ENCODE measurements at places on chromosomes 7 and 10. TPM values are rescaled to one million over a fixed set of nuclear protein-coding genes. Genes with fewer than 3 reads are reported as not detected.

GRCh38 chr10:22111260-22111659 lies 106.6 kb downstream of the EBLN1 start:
- DNase-seq: no peak

GRCh38 chr10:97633921-97634320 lies 621 bp upstream of the MORN4 start:
- DNase-seq: no peak

EPHA1 gene
- 3.9 TPM for total RNA-seq

PNLIPRP3 gene
- not detected for total RNA-seq

DNA sequence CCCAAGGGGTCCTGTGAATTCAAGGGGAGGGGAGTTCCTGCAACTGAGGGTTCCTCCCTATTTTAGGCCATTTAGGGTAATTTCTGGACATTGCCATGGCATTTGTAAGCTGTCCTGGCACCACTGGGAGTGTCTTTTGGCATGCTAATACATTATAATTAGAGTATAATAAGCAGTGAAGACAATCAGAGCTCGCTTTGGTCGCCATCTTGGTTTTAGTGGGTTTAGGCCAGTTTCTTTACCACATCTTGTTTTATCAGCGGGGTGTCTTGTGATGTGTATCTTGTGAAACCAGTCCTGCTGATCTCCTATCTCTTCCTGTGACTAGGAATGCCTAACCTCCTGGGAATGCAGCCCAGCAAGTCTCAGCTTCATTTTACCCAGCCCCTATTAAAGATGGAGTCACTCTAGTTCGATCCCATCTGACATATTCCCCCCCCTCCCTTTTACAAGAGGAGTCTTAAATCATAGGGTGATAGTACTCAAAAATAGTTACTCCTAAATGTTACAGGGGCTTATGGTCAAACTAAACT lies 43.2 kb downstream of the SVOPL start:
- no peak for DNase-seq

DNA sequence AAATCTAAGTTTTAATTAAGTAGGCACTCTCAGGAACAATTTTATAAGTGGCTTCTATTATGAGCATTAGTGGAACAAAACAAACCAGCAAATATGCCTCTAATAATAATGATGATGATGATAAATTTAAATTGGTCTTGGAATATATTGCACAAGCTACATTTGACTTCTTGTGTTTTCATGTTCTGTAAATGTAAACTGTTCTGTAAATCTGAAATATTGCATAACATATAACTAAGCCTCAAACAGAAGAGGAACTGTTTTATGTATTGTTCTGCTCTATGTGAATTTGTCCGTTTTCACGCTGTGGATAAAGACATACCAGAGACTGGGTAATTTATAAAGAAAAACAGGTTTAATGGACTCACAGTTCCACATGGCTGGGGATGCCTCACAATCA lies 625.2 kb upstream of the CELF2 start:
- DNase-seq: no peak

DNA sequence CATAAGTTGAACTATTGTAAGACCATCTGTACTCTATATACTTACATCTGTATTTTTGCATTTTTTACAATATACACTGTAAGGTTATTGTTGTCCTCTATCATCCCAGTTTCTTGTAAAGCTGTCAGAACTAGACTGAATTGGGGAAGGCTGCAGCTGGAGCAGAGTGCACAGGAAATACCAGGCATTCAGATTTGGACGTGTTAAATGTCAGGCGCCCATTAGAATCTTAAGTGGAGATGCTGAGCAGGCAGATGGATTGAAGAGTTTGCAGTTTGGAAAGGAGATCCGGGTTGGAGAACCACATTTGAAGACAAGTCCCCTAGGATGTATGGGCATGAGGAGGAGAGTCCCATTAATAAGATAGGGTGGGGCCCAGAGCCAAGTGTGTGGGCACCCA lies 40.4 kb downstream of the MTURN start:
- DNase-seq: no peak

GRCh38 chr10:102150970-102151773 lies 1.0 kb upstream of the NOLC1 start:
- DNase-seq: peak; percentile 46

DNA sequence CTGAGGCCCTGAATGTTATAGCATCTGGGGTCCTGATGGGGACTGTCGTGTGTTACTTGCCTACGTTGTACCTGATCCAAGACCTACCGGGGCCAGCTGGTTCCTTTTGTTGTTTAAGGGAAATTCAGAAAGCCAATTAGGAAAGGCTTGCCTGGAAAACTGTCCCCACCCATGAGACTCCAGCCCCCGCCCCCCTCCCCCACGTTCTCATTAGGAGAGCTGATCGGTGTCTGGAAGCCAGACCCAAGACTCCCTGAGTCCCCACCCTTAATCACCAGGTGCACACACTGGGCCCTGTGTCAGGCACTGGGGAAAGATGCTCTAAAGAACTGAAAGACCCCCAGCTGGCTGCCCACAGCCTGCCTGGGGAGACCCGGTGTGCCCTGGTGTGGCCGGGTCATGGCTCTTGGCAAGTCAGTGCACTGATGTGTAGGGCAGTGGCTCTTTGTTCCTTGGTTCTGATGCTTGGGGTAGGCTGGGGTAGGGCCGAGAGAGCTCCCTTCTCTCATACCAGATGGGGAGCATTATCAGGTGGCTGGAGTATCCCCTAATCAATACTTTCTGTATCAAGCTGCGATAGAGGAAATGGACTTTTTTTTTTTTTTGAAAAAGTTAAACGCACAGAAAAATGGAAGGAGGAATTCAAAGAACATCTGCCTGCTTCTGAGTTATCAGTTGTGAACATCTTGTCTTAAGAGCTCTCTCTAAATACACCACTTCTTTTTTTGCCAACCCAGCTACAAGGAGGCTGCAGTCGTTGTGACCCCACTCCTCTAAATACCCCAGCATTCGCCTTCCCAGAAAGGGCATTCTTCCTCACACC lies 16.9 kb downstream of the TSPAN15 start:
- peak; percentile 69 for DNase-seq

CNPY1 gene
- not detected for total RNA-seq

CYP2E1 gene
- total RNA-seq: 1.2 TPM

- no peak for DNase-seq
These were observed 282.1 kb downstream of the CXCL12 start for GRCh38 chr10:44102726-44103255.

DNA sequence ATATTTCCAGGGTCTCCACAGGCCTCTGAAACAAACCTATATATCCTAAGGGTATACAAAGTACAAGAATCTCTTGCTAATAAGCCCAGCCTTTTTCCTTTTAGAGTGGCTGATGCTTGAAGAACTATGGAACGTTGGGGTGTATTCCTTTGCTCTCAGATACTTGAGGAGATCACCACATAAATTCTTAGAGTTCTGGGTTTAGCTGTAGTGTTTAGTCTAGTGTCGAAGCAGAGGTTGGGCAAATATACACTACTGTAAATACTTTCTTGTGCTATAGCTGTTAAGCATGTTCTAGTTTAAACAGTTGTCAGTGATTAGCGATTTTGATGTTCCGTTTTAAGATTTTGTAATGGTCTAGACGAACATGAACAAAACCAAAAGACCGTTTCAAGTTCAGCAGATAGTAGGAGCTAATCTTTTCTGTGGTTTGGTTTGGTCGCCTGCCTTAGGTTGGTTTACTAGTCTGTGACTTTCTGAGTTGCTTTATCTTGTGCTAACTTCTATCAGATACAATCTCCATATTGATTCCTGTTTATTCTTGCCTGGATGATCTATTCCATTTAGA lies 229.6 kb downstream of the NSUN6 start:
- DNase-seq: no peak

DNA sequence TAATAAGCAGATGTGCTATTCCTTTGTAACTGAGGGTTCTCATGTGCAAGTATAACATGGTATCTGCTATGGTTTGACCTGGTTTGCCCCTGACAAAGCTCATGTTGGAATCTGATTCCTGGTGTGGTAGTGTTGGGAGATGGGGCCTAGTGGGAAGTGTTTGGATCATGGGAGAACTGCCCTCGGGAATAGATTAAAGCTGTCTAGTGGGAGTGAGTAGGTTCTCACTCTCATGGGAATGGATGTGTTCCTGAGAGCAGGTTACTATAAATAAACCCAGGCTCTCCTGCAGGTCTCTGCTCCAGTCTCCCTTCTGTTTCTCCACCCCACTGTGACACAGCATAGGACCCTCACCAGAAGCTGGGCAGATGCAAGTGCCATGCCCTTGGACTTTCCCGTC lies 97.7 kb downstream of the ATE1 start:
- no peak for DNase-seq

BTBD16 gene
- not detected for total RNA-seq

PLEKHS1 gene
- total RNA-seq: not detected

- DNase-seq: no peak
These were observed 52.0 kb downstream of the THNSL1 start for GRCh38 chr10:25068152-25069058.

DNA sequence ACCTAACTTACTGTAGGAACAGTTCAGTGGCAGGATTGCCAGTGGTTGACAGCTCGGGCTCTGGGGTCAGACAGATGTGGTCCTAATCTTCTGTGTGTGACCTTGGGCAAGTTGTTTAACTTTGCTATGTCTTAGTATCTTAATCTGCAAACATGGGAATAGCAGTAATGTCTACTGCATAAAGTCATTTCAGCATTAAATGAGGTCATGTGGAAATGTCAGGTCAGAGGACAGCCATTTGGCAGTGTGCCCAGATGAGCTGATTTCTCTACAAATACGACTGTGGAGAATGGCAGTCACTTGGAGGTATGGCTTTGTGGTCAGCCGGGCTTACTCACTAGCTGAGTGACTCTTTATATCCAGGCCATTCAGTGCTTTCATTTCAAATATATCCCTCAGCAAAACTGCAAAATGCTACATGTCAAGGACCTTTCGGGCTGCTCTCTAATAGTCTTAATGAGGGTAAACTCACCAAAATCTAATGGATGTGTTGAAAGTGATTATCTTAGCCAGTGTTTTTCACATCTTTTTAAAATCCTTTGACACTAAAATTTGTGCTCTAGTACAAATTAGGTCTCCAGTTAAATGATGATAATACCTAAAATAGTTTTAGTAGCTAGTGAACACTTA lies 171.4 kb downstream of the ST7 start:
- no peak for DNase-seq

DNA sequence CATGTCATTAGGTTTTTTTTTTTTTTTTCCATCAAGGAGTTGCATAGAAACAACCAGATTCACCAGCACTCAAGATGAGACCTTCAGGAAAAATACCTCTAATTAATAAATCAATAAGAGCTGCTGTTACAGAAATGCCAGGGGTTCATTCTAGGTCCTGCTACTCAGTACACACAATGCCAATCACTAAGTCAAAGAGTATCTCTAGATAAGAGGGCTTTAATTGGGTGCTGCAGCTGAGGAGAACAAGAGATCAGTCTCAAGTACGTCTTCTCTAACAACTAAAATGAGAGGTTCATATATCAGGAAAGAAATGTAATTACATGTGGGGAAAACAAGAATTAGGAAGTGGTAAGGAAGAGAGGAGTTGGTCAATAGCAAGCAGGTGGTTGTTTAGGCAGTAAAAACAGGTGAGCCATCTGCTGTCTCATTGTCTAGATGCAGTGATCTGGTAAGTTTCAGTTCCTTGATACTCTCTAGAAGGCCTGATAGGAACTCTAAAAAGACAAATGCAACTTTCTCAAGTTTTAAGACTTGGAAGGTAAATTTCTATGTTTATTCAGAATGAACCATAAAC lies 272.9 kb upstream of the ZWINT start:
- DNase-seq: no peak

DNA sequence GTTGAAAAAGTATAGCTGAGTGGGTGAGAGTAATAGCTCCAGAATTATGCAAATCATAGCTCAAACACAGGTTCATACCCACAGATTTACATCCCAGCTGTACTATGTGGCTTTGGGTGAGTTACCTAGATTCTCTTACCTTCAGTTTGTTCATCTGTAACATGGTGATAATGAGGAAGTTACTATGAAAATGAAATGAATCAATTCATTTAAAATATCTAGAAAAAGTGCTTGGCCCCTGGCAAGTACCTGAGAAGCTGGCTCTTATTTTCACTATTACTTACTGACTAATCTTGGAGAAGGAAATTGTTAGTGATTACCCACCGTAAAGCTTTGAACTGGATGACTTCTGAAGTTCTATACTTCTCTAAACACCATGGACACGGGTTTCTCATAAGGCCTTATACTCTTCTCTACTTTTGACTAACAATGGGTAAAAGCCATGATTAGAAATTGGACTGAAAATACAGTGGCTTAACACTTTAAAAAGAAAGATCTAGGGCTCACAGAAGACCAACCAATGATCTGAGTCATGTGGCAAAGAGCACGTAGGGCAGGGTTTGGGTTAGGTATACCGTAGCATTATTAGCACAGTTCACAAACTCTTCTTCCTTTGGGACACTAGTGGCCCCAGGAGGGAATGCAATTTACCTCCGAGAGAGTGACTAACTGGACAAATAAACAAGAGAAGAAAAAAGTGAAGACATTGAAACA lies 149.2 kb downstream of the PLPP4 start:
- no peak for DNase-seq

- no peak for DNase-seq
These were observed 12.0 kb upstream of the PURB start for GRCh38 chr7:44897309-44897708.

DNA sequence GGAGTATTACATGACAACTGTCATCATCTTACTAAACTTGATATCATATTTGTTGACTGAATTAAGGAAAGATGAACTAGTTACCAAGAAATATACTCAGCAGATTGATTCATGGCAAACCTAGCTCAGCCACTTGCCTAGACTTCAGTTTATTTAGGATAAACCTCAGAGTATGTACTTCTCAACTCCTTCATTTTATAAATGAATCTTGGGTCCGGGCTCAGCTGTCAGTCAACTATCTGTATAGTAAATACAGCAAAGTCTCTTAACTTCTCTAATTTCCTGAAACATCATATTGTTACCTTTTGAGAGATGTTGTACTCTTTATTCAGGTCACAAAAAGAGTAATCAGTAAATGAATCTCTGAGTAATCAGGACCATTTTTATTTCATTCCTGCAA lies 211.0 kb upstream of the KLF14 start:
- DNase-seq: no peak

DNA sequence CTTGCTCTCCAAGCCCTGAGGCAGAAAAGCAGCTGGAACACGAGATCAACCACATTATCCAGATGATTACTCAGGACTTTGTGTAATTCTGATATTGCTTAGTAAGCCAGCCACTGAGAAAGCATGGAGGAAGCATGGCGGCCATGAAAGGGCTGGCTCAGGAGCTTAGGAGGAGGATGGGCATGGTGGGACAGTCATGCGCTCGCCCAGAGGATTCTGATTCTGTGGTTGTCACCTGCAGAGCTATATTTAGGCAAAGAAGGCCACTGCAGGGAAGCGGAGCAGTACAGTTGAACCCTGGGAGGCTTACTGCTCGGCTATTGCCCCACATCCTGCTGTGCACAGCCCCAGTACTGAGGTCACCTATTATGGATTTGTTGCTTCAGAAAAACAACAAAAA lies 128.8 kb upstream of the DNAJB12 start:
- peak; percentile 77 for DNase-seq

GRCh38 chr7:74217455-74218342 lies 7.9 kb downstream of the LAT2 start:
- peak; percentile 84 for DNase-seq

GRCh38 chr7:46424934-46425333 lies 503.9 kb upstream of the IGFBP3 start:
- no peak for DNase-seq

Measured in spleen (tissue), 13 donors.